ENCODE measurements at places on chromosomes 2 and 18.

GRCh38 chr18:26386002-26386401 is 159.8 kb downstream of the TAF4B start:
- DNase-seq, result no peak

GRCh38 chr2:127188797-127189196 is 31.3 kb downstream of the CYP27C1 start:
- DNase-seq, result no peak

- no peak for DNase-seq
These were observed 16.3 kb upstream of the MFF start for GRCh38 chr2:227308784-227309183.

DNA sequence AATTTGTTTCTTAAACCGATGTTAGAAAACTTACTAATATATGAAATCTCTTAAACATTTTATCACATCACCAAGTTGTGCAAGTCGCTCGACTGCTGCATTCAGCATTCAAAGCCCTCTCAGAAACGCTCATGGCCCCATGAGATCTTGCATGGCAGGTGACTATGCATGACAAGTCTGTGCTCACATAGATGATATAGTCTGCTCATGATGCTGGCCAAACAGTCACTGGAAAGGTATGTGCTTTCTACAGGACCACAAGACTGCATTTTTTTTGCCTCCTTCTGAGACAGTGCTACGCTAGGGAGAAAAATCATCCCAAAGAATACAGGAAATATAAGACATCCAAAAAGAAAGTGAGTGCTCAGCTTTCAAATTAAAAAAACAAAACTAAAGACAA is 98.3 kb upstream of the ZBTB14 start:
- DNase-seq, result no peak

DNA sequence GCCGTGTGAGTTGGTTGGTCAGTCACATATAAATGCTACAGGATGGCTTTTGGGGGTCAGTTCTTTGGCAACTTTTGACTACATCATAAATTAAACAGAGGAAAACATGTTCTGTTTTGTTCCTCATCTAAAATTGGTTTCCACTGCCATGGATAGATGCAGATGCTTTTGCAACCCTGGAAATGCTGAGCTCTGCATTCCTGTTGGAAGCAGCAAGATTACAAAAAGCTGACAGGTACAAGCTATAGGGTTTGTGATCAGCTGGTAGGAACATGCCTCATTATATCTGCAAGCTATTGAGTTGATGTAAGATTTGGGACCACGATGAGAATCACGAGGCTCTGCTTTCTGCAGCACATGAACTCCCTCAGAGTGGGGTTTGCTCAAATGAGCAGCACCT is 207.4 kb upstream of the TPO start:
- DNase-seq, result no peak

DNA sequence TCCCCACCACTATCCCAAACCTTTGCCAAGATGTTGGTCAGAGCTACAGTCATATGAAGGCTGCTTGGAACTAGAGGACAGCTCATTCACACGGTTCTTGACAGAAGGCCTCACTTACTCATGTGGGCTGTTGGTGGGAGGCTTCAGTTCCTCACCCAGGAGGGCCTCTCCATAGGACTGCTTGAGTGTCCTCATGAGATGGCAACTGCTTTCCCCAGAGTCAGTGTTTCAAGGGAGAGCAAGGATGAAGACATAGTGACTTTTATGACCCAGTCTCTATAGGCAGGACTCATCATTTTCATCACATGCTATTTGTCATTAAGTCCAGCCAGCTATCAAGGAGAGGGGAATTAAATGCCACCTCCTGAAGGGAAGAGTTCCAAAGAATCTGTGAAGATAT is 33.4 kb upstream of the OLA1 start:
- no peak for DNase-seq

DNA sequence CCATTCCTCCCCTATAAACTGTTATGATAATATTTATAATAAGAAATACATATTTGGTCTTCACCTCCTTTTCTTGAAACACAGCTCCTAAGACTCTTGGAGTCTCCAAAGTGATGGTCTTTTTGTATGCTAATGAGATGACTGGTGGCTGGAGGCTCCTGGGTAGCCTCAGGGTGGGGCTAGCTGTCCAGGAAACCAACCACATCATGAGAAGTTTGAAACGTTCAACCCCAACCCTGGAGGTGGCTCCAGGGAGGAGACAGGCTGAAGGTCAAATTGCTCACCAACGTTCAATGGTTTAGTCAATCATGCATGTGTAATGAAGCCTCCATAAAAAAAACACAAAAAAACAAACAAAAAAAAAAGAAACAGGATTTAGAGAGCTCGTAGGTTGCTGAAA is 298.7 kb upstream of the MGAT5 start:
- no peak for DNase-seq

GRCh38 chr2:239329284-239329971 is 71.4 kb downstream of the HDAC4 start:
- DNase-seq, result no peak

DNA sequence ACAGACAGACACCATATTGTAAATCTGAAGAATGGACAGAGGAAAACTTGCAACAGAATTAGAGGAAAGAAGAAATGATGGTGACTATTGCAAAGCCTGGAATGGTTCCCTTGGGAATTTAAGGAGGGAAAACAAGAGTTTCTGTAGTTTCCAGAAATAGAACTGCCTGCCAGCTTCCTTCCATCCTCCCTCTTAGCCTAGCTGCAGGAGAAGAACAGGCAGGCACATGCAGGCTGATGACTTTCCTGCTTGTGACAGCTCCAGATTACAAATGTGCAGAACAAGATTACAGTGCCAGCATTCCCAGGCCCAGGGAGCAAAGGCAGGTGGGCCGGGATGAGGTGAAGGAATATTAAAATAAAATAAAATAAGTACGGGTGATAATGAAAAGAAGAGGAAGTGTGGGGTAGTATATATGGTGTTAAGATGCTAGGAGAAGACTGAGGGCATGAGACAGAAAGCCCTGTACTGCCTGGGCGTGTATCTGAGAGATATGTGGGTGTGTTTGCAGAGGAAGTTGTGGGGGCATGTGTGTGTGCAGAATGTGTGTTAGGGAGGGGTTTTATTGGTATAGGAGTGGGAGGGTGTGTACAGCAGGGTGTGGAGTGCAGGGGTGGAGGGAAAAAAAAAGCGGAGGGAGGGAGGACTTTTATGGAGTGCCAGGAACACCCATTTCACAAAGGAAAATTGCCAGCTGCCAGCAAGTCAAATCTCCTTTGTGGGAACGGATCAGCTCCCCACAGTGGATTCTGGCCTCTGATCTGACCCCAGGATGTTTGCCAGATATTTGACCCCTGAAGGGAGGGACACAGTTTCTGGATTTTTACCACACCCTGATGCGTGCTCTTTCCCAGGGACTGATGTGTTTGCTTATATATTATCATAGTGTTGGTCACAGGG is 43.9 kb upstream of the NEMP2 start:
- no peak for DNase-seq

All from GF-D8 (cell line).